ENCODE measurements at places on chromosomes 1 and 21.
A peak's percentile ranks its signal among the peaks of the same experiment; 100 is the strongest.

- DNase-seq = no peak
Observed at GRCh38 chr1:6848816-6849215, 63.6 kb downstream of the CAMTA1 start.

DNA sequence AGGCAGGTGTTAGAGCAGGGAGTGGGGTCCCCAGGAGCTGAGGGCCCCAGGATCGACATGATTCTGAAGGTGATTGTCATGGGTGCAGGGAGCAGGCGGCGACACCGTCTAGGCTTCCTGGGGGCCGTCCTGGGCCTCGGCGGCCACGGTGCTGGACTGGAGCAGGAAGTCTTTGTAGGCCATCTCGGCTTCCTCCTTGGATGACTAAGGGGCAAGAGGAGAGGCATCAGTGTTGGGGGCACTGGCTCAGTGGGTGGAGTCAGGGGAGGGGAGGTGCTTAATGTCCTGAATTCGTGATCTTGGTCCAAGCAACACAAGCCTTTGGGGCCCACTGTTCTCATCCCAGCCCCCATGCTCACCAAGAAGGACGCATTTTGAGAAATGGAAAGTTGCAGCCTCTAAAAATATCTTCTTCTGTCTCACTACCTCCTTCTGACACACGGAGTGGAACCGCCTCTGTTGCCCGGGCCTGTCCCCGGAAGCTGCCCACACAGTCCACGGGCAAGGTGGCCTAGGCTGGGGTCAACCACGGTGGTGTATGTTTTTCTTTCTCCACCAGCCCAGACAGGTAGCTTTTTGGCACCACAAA lies 8.6 kb upstream of the FCMR start:
- DNase-seq = no peak

- DNase-seq = no peak
Observed at GRCh38 chr1:214553142-214553710, 1.8 kb upstream of the PTPN14 start.

DNA sequence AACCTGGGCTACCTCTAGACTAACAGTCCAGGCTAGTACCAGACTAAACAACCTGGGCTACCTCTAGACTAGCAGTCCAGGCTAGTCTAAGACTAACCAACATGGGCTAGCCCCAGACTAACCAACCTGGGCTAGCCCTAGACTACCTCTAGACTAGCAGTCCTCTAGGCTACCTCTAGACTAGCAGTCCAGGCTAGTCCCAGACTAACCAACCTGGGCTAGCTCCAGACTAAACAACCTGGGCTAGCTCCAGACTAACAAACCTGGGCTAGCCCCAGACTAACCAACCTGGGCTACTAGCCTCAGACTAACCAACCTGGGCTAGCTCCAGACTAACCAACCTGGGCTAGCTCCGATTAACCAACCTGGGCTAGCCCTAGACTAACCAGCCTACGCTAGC lies 2.0 kb downstream of the TFF2 start:
- DNase-seq = no peak

DNA sequence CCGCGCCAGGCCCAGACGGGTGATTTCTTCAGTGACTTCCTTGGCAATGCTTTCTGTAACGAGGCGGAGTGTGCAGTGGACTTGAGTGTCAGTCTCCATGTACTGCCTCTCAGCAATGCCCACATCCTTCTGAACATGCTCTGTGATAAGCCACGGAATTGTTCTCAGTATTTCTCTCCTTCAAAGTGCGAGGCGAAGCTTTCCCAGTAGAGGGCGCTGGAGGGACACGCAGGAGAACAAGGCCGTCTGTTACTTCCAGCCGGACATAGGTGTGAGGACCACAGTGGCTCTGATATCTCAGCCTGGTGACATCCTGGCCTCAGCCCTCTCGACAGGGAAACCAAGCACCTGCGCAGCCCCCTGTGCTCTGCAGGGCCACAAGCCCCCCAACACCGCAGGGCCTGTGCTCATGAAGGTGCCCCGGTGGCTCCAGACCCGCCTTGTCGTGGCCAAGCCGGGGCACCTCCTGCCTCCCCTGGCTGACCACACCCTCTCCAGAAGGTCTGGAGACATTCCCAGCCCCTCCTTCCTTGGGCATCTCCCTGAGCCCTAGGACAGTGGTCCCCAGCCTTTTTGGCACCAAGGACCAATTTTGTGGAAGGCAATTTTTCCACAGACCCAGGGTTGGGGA lies 46.1 kb upstream of the BACE2 start:
- peak; percentile 48 for DNase-seq

- DNase-seq = no peak
Observed at GRCh38 chr1:107889524-107889923, 75.5 kb downstream of the VAV3 start.
